ENCODE measurements at places on chromosomes 4 and X.

DNA sequence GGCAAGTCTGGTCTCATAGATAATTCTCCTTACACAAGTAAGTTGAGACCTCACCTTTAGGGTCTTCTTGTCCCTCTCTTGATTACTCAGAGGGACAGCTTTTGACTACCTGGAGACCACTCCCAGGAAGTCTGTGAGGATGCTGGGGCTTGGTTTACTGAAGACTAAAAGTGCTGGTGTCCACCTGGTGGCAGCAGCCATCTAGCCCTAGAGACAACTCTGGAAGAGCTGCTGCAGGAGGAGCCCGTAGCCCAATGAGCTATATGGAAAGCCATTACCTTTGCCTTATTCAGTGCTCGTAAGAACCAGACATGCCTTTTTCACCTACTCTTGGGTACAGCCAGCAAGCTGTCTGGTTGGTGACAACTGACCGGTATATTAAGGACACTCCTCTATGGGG lies 7.3 kb downstream of the FGFBP2 start:
- DNase-seq = no peak

- no peak for DNase-seq
Observed at GRCh38 chr4:3877236-3877635, 111.1 kb downstream of the ADRA2C start.

DNA sequence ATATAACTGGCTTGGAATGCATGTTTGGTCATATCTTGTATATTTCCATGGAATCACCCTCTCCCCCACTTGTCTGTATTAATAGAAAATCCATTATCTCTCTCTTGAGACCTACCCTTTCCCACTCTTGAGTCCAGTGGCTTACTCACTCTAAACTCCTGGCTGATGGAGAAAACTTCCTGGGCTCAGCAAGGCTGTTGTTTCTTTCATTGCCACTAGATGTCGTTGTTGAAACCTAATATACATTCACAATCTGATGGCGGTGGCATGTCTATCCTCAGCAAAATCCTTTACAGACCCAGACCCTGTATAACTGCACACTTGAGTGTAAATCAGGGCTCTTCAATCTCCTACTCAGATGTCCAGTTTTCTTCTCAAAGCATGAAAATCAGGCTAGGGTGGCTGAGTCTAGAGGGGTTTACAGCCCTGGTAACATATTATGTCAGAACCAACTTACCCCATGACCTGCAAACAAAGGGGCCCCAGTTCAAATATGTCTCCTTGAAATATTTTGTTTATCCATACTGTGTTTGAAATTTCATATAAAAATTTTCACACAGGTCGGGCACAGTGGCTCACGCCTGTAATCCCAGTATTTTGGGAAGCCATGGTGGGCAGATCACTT lies 70.0 kb upstream of the FAM241A start:
- peak; percentile 9 for DNase-seq

GRCh38 chr4:177228599-177228998 lies 81.1 kb upstream of the NEIL3 start:
- DNase-seq = no peak

DNA sequence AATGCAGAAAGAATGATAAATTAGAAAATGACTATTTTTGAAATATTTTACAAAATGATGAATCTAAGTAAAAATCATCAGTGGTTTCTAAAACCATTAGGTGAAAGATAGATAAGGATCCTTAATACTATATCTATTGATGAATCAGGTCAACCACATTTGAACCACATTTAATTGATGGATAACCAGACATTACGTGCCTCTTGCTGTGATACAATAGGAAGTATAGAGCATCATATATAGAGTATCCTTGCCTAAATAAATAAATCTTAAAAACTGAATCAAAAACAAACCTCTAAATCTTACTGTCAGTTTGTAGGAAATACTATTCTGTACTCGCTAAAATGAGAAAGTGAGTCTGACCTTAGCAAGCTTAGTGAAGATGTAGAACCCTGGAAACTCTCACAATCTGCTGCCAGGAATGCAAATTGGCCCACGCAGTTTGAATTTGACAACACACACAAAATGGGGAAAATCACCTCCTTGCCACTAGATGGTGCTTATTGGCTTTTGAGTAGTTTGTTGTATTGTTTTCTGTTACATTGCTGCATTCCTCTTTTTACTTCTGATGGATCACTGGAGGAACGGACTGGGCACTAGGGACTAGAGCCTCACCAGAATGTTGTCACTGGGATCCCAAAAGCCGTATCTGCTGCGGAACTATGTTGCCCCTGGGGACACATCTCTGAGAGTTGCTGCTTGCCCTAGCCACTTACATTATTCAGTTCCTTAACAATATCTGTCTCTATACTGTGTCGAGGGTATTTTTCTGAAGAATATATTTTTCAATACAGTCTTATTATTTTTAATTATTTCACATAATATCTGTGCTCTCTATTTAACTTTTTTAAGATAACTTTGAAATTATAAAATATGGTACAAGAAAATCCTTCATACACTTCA lies 25.4 kb upstream of the SLAIN2 start:
- peak; percentile 20 for DNase-seq

GRCh38 chrX:6644411-6644810 lies 109.5 kb upstream of the VCX3A start:
- DNase-seq = no peak

- DNase-seq = no peak
Observed at GRCh38 chr4:124487651-124488050, 224.9 kb downstream of the ANKRD50 start.

DNA sequence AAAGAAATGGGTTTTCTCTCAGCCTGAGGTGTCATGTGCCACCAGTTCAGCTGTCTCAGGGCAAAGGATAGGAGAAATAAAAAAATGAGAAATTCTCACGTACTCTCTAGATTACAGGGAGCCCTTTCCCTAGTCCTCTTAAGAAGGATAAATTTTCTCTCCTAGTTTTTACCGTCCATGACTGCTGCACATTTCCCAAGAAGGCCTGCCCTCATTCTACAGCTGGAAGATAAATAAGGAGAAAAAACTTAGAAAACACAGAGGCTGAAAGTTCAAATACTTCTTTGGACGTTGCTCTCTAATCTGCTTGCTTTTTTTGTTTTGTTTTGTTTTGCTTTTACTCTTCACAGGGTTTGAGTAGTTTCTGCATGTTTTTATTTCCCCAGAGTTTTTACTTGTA lies 211.9 kb downstream of the DCAF12L2 start:
- no peak for DNase-seq

DNA sequence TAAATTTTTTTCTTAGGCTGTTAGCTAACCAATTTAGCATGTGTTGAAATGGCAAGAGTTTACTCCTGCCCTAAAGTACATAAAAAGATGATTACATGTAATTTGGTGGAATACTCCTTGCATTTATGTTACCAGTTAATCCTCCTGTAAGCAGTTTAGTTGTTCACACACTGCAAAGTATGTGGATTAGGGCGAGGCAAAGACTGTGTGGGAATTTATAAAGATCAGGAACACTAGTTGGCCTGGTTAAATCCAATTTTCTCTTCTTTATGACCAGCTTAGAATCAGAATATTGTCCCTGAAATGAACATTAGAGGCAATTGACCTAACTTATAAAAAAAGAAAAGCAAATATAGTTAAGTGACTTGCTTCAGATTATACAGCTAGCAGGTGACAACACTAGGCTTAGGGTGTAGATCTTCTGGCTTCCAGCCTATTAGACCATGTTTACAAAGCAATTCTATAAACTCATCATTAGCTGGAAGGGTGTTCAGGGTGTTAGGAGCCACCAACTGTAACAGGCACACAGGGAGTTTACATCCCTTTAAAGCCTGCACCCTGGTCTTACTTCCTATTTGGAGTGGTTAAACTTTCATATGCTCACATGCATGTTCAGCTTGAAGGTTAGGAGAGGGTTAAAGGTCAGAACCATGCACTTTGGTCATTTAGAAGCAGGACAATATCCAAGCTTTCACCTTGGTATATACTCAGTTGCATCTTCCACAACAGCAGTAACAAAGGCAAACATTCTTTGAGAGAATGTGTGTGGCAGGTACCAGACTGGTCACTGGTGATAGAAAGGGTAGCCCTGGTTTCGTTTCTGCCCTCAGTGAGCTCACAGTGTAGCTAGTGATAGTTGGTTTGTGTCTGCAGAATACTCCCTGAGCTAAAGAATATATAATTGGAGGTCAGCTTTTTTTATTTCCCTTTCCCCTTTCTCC lies 72.6 kb downstream of the GC start:
- no peak for DNase-seq

- DNase-seq = no peak
Observed at GRCh38 chr4:81573840-81574239, 102.1 kb upstream of the RASGEF1B start.

DNA sequence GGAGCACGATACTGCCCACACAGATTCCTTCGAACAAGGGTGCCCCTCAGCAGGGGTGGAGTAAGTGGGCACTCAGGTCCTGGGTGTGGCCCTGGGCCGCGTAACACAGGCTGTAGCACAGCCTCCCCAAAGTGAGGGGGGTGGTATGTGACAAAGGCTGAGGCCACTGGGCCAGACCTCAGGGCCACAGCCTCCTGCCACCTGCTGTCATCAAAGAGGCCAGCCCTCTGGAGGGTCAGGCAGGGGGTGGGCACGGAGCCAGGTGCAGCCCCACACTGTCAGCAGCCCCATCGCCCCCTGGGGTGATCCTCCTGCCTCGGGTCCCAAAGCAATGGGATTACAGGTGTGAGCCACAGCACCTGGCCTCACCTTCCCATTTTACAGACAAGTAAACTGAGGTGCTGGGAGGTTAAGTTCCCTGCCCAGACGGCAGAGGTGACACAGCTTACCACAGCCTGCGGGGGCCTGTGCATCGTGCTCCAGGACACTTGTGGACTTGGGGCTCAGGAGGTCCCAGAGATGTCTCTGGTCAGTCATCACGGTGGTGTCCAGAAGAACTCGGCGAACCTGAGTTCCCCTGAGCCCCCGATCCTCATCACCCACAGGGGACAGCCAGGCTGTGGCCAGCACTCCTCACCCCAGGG lies 27.5 kb upstream of the MXD4 start:
- DNase-seq = no peak

DNA sequence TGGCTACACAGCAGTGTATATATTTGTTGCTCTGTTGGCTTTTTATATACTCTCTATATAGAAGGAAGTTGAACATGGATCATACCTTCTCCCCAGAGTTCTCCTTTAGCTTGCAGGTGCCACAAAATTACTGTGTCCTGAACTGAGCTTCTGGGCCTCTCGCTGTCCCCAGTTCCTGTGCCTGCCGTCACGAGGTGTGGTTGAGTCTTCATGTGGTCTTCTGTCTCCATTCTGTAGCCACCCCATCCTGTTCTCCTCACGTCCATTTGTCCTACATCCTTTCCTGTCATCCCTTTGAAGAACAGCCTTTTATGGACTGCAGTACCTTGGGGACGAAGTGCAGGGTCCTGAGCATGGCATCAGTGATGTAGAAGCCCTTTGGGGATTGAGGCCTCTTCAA lies 14.5 kb downstream of the TMEM131L start:
- no peak for DNase-seq

GRCh38 chr4:90142081-90142480 lies 14.9 kb downstream of the CCSER1 start:
- no peak for DNase-seq

GRCh38 chr4:12137575-12137974 lies 708.9 kb upstream of the HS3ST1 start:
- no peak for DNase-seq

DNA sequence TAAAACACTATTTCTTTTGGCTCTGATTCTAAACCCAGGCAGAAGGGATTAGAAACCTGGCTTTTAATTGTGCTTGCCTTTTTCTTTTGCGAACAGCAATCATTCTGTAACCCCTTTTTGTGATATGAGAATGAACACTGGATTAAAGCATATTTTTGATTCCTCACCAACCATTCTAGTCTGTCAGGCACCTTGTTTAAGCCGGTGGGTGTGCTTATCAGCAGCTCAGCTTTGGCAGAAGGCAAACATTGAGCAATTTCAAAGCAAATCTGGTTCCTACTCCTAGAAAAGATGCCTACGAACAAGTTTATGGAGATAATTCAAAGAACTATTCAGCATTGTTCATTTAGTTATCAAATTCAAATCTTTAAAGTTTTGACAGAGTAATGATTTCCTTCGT lies 265.1 kb upstream of the FAM241A start:
- DNase-seq = no peak

- no peak for DNase-seq
Observed at GRCh38 chr4:89026542-89026941, 30.4 kb downstream of the FAM13A start.

DNA sequence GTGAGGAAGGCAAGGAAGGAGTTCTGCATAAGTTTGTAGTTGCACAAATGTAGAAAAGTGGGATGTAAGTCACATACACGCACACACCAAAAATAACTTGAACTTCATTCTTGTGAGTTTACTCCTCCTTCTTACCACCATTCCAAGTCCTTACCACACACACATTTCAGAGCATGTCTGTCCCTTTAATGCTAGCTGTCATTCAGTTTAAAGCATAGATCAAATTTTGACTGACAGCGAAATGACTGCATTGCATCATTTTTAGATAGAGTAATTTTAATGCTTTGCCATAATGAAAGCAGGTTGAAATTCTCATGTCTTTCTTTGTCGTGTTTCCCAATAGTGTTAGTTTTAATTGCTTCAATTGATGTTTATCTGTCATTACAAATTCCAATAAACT lies 629.6 kb upstream of the HTR2C start:
- no peak for DNase-seq

- DNase-seq = no peak
Observed at GRCh38 chrX:110373310-110373709, 14.7 kb downstream of the RTL9 start.

DNA sequence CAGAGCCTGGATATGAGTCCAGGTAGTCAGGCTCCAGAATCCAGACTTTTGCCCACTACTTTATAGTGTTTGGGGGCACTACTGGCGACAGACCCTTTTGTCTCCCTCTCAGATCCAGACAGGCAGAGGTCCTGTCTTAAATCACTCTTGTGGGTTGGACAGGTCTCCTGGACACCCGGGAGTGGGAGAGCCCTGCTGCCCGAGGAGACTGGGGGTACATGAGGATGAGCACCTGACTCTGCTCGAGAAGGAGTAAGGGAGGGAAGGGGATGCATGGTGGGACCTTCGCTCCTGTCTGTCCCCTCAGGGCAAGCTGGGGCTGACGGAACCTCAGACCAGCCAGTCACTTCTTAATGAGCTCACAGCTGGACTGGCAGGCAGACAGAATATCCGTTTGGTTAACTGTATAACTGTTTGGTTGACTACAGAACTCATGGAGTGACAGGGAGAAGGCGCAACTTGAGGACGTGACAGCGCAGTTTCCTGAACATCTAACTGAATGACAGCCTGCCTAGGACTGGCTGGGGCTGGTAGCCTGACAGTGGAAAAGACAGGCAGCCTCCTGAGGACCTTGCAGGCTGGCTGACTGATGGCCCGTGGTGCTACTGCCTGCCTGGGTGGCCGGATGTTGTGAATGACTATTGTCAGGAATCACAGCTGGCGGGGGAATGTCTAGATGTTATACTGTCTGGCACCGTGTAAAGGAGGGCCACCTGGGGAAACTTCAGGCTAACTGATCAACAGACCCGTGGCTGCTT lies 1.6 kb upstream of the SUV39H1 start:
- no peak for DNase-seq

GRCh38 chr4:2292646-2293108 lies 30.8 kb upstream of the MXD4 start:
- no peak for DNase-seq

All from stimulated activated CD4-positive, alpha-beta T cell treated with anti-CD3 and anti-CD28 coated beads, Interleukin-12 subunit alpha, Interleukin-12 subunit beta, amount 100 ng/mL, for 48 hours (primary cell).